DMS79 (cell line): ENCODE measurements at places on chromosomes 13 and 19.

DNA sequence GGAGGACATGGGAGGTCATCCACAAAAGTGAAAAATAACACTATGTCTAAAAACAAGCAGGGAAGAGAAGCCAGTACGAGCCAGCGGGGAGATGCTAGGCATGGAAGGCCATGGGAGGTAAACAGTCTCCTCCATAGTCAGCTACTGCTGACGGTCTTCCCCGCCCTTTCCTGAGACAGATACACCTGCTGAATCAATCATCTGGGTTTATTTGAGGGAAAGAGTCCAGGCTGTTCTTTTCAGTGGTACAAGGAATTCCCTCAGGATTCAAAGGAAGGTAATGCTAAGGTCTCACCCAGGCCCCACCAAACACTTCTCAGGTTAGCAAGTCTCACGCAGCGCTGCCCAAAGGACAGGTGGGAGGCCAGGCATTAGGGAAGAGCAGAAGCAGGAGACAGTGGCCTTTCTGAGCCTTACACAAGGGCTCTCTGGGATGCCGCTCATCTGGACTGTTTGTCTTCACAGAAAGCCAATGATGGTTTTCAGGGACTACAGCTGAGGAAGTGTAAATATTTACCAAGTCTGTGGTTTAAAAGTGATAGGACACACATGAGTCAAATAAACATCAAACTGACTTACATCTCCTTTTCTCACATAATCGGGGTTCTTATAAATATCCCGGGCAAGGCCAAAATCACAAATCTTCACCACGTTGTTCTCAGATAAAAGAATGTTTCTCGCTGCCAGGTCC, 173.9 kb downstream of the FLT1 start:
- no peak for DNase-seq

GRCh38 chr13:36783890-36784289, 35.1 kb upstream of the RFXAP start:
- DNase-seq, result no peak

DNA sequence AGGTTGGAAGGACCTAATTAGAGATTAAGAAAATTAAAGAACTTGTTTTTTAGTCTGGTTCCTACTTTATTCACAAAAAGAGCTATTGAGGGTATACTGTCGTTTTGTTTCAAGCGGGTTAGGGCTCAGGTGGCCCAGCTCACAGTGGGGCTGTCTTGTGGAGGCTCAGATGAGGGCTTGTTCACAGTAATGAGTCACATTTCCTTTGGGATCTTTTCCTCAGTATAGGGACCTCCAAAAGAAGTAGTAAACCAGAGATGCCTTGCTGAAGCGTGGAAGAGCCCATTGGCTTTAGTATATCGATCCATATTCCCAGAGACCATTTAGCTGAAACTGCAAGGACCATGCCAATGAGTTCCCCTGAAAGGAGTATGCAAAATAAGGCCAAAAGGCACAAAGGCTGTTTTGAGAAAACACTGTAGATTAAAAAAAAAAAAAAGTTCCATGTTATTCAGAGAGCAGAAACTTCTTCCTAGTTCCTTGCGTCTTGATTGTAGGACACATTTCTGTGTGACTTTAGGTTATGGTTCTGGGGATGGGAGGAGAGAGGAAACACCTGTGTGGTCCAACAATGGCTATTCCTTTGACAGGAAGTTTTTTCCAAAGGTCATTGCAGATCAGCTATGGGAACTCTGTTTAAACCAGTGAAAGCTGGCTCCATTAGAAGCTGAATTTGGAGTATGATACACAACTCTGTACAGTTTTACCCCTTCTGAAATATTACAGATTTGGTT, 32.8 kb upstream of the GPI start:
- no peak for DNase-seq

DNA sequence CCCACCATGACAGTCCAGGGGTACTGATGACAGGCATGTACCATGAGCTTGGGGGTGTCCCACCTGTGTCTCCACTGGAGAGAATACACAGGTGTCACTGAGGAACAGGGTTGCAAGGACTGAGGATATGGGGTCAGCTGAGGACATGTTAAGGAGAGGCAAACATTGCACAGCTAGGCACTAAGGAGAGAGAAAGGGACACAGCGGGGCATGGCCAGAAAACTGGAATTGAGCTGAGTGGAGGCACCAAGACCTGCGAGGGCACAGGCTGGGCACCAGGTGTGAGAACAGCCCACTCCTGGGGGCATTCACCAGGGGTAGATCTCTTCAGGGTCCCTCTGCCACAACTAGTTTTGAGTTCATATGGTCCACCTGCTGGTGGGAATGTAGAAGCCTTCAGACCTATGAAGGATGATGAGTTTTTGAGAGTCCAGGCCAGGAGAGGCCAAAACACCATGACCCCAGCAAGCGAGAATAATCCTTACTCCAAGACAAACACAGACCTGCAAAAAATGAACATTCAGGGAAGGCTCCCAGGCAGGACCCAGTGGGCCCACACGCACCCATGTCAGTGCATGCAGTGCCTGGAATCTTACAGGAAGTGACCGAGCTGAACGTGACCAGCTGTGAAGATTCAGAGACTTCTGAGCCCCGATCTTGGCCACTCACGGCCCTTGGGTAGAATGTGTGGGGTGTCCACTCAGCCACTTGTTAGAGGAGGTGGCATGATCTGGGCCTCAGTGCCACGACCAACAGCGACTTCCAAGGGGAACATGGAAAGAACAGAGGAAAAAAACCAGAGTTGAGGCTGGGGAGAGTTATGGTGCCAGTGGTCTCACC, 1.4 kb upstream of the ZNF584 start:
- DNase-seq, result no peak

GRCh38 chr13:59112221-59112718, 1051.5 kb downstream of the DIAPH3 start:
- no peak for DNase-seq
